Activated CD4-positive, alpha-beta T cell treated with anti-CD3 and anti-CD28 coated beads, Interleukin-2, amount 50 U/mL, for 48 hours (primary cell): ENCODE measurements at places on chromosomes 5 and 9.

DNA sequence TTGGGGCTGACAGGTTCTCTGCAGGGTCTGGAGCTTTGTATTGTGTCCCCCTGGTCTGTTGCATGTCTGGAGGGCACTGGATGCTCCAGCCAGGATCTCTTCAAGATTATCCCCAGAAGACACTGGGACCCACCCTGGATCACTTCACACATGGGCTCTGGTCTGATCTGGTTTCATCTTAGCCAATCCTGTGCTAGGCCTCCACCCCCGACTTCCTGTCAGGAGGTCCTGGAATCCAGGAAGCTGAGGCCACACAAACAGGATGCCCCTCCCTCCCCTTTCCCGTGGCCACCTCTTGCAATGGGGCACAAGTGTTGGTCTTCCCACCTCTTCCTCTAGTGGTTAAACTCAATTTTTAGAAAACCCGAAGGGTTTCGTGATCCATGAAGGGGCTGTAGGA is 242.6 kb upstream of the MVB12B start:
- no peak for DNase-seq

DNA sequence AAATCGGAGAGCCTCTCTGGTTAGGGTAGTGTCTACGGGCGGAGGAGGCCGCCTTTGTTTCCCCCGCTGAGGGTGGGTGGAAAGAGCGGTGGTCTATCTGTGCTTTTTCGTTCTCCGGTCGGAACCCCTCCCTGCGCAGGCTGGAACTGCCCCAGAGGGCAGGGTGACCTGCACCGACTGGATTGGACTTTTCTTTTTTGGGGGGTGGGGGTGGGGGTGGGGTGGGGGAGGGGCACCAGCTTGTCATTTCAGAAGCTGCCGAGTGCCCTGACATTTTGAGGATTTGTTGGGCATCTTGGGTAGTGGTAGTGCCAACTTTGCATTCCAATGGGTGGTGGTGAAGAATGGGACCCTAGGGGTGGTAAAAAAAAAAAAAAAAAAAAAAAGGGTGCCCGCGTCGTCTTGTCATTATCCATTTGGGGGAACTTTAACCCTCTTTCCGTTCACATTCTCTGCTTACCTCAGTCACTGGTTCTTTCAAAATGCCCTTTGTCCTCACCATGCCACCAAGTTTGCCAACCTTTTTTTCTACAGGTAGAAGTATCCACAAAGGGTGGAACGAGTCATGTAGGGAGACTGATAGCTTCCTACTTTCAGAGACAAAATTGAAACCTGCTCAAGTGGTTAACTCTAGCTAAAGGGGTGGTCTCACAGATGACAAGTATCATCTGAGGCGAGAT is 1.3 kb downstream of the UBE2R2 start:
- no peak for DNase-seq

DNA sequence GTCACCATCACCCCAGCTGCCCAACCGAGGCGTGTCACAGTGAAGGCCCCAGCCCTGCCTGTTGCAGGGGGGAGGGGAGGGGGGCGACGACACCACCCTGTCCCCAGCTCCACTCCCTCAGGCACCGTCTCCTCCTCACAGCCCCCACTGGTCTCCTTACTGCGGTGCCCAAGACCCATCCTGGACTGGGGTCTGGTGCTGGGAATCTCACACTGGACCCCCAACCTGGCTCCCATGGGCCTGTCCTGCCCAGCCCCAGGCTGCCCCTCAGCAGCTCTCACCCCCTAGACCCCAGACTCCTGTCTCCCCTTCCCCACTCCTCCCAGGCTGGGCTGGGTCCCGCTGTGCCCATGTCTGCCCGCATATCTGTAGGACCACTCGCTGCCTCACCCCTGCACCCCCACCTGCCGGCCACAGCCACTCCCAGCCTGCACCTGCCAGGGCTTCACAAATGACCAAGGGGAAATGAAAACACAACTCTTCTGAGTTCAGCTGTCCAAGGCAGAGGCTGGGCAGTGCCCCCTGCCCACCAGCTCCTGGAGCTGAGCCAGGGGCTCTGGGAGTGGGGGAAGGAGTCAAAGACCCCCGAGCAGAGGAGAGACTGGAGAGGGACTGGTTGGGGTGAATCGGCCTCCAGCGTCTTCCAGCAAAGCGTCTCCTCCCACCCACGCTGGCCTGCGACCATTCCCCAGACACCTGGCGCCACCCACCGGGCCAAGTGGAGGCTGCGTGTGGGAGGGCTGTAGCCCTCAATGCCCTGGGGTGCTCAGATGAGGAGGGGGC is 32.6 kb upstream of the EGFL7 start:
- peak; percentile 63 for DNase-seq

- DNase-seq, result no peak
Observed at GRCh38 chr5:102772273-102772672, 17.2 kb downstream of the PAM start.

- DNase-seq, result no peak
Observed at GRCh38 chr5:179832039-179832745, 11.5 kb downstream of the SQSTM1 start.

- peak; percentile 7 for DNase-seq
Observed at GRCh38 chr5:8458038-8458383, 589.1 kb downstream of the MTRR start.

DNA sequence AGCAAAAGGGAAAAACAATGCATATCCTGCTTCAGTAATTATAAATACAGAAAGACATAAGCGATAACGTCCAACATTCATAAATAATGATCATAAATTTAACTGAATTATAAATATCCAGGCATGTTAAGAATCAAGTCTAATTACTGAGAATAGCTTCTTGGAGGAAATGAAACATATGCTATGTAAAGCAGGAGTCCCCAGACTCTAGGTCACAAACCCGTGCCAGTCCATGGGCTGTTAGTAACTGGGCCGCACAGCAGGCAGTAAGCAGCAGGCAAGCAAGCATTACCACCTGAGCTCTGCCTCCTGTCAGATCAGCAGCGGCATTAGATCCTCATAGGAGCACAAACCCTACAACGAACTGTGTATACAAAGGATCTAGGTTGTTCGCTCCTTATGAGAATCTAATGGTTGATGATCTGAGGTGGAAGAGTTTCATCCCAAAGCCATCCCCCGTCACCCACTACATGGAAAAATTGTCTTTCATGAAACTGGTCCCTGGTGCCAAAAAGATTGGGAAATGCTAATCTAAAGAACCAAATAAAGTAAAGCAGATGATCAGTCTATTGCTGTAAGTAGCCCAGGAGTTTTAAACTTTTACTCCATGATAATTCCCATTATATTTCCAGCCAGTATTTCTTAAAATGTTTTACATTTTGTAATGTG is 50.4 kb downstream of the CERT1 start:
- no peak for DNase-seq

- DNase-seq, result no peak
Observed at GRCh38 chr5:57493034-57493433, 10.4 kb upstream of the ACTBL2 start.

- no peak for DNase-seq
Observed at GRCh38 chr5:111635151-111635902, 121.7 kb downstream of the NREP start.

DNA sequence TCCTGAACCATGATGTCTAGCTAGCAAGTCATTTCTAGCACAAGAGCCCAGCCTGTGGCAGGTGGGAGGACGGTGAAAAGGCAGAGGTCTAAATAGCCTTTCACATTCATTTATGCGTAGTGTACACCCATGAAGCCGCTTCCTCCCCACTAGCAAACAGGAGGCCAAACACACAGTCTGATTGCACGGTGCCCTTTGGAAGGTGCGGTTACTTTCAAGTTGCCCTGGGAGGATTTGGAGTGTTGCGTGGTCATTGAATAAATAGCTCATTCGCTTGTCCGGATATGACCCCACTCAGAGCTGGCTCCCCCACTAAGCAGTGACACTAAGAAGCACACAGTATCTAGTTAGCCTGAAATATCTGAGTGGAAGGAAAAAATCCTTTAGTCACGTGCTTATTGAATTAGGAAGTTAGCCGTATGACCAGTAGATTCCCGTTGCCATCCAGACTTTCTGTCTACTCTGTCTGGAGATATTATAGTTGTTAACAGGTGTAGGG is 664 bp upstream of the ARSB start:
- peak; percentile 63 for DNase-seq

DNA sequence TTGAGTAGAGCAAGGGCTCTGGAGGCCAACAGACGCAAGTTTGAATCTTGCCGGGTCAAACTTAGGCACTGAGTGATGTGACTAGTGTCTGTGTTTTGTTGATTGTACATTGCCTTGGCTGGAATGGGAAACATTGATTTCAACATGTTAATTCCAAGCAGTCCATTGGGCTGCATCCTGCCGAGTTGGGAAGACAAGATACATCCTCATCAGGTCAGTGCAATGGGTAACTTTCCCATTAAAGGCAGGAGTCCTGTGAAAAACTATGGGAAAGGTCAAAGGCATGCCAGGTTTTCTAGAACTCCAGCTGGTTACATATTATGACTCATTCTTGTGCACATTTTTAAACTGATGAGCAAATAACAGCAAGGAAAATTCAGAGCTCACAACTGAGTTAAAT is 126.5 kb upstream of the ABCA1 start:
- no peak for DNase-seq

DNA sequence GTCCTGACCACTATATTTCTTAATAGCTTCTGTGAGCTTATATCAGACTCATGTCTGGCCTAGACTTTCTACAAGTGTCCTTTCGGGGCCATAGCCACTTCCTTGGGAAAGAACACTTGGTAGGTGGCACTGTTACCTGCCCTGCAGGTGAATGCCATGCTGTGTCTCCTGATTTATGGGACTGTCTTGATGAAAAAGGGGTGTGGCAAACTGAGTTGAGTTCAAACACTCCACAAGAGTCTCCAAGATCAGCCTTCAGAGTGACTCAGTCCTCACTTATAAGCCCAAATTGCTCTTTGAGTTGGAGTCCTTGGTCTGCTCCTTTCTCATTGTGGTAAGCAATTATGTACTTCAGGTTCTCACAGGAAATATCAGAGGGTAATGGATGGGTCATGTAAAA is 9.9 kb upstream of the ANKHD1 start:
- DNase-seq, result no peak

DNA sequence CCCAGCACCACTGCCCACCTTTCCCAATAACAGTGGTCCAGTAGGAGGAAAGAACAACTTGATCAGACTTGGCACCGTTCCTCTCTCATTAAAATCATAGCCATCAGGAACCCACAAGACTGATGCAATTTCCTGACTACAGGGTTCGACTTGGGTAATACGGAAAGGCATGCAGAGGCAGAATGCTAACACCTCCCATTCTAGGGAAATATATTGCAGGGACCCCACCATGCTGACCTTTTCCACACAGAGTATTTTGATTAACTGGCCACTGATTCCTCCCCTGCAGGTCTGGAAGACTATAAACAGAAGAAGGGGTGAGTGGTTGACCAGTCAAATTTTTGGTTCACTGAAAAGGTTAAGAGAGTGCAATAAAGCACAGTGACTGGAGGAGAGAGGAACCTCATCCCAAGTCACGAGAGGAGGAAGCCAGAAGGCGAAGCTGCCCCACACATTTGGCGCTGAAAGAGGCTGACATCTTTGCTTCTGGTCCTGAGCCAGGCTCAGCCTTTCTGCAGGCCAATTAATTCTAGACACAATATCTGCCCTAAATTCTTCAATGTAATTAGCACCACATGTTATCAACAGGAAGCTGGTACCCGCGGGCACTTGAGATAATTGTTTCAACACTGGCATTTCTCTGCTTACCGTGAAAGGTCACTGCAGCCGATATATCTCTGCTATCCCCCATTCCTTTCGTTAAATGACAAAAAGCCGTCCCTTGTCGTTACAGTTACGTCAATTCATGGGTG is 64.7 kb upstream of the SPOCK1 start:
- no peak for DNase-seq
